ENCODE measurements at places on chromosomes 11 and 22. TPM values are rescaled to one million over a fixed set of nuclear protein-coding genes. Genes with fewer than 3 reads are reported as not detected.
A peak's percentile ranks its signal among the peaks of the same experiment; 100 is the strongest.

The CCDC87 gene
- 0.30 TPM for total RNA-seq

GRCh38 chr11:72696866-72697700 is 22.9 kb upstream of the PDE2A start:
- H3K27ac ChIP-seq, result no peak overlapping the region
- H3K4me1 ChIP-seq, result no peaks in the 10 kb centered on the region
- no peak for DNase-seq
- no peaks in the 10 kb centered on the region for H3K36me3 ChIP-seq
- no peaks in the 10 kb centered on the region for H3K27me3 ChIP-seq

The SYNGR1 gene
- 57.0 TPM for total RNA-seq

DNA sequence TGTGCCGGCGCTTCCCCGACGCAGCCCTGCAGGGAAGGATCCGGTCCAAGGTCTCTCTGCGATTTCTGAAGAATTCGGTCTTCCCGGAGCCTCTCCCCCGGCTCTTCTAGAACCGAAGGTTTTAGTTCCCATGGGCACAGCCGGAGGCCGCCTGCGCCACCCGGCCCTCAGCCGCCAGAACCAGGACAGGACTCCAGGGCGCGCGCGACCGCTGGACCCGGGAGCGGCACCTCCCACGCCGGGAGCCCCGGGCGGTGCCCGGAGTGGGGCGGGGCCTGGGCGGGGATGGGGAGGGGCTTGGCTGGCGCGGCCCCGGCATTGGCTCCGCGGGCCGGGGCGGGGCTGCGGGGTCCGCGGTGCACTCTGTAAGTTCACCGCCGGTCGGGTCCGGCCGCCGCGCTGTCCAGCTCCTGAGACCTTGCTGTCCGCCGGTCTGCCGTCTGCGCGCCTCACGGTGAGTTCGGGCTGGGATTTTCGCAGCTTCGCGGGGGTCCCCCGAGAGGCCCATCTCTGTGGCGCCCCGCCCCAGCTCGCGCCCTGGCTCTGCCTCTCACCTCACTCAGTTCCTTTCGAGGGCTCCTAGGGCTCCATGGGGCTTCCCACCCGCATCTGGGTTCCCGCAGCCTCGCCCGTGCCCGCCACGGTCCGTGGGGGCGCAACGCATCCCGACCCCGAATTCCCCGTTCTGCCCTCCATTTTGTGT is at the start of gene CDC42EP2:
CDC42EP2 (plus strand) TSS at position 366 of the 703 bp plus-strand sequence. CDS start 6,033 bp downstream, outside the sequence.
- H3K27ac ChIP-seq, result peak within 1 kb of the TSS; percentile 71
- peaks cover 13% of the 10 kb centered on the region for H3K4me1 ChIP-seq
- H3K4me3 ChIP-seq, result peak within 1 kb of the TSS; percentile 78
- DNase-seq, result peak; percentile 91

GRCh38 chr11:96144553-96144952 is 198.4 kb downstream of the MAML2 start:
- no peaks in the 10 kb centered on the region for H3K36me3 ChIP-seq
- H3K27me3 ChIP-seq, result no peaks in the 10 kb centered on the region
- DNase-seq, result no peak
- no peaks in the 10 kb centered on the region for H3K4me1 ChIP-seq
- H3K4me3 ChIP-seq, result no peak overlapping the region

The C11orf65 gene
- total RNA-seq, result 1.4 TPM

The OR2AG2 gene
- total RNA-seq, result not detected

- H3K27me3 ChIP-seq, result no peaks in the 10 kb centered on the region
- DNase-seq, result no peak
- no peak overlapping the region for H3K27ac ChIP-seq
- H3K4me1 ChIP-seq, result no peaks in the 10 kb centered on the region
- H3K4me3 ChIP-seq, result no peak overlapping the region
Measured at GRCh38 chr11:94199136-94200130, 70.8 kb downstream of the PANX1 start.

GRCh38 chr22:46580940-46581537 is 39.1 kb upstream of the GRAMD4 start:
- H3K27me3 ChIP-seq, result no peaks in the 10 kb centered on the region
- H3K4me3 ChIP-seq, result no peak overlapping the region
- peaks cover 28% of the 10 kb centered on the region for H3K4me1 ChIP-seq
- H3K36me3 ChIP-seq, result no peaks in the 10 kb centered on the region

- H3K27me3 ChIP-seq, result no peaks in the 10 kb centered on the region
- no peaks in the 10 kb centered on the region for H3K36me3 ChIP-seq
- no peaks in the 10 kb centered on the region for H3K4me1 ChIP-seq
- DNase-seq, result no peak
Measured at GRCh38 chr11:127531167-127531566, 530.6 kb upstream of the KIRREL3 start.

GRCh38 chr11:5364214-5364613 is 12.9 kb downstream of the OR51B6 start:
- DNase-seq, result no peak
- no peaks in the 10 kb centered on the region for H3K27me3 ChIP-seq
- no peak overlapping the region for H3K4me3 ChIP-seq
- no peaks in the 10 kb centered on the region for H3K4me1 ChIP-seq
- H3K27ac ChIP-seq, result no peak overlapping the region

GRCh38 chr11:123143476-123143875 is 51.6 kb downstream of the CLMP start:
- H3K27ac ChIP-seq, result no peak overlapping the region
- no peaks in the 10 kb centered on the region for H3K36me3 ChIP-seq
- no peak overlapping the region for H3K4me3 ChIP-seq
- no peak for DNase-seq

The APOBEC3H gene
- 1.7 TPM for total RNA-seq

DNA sequence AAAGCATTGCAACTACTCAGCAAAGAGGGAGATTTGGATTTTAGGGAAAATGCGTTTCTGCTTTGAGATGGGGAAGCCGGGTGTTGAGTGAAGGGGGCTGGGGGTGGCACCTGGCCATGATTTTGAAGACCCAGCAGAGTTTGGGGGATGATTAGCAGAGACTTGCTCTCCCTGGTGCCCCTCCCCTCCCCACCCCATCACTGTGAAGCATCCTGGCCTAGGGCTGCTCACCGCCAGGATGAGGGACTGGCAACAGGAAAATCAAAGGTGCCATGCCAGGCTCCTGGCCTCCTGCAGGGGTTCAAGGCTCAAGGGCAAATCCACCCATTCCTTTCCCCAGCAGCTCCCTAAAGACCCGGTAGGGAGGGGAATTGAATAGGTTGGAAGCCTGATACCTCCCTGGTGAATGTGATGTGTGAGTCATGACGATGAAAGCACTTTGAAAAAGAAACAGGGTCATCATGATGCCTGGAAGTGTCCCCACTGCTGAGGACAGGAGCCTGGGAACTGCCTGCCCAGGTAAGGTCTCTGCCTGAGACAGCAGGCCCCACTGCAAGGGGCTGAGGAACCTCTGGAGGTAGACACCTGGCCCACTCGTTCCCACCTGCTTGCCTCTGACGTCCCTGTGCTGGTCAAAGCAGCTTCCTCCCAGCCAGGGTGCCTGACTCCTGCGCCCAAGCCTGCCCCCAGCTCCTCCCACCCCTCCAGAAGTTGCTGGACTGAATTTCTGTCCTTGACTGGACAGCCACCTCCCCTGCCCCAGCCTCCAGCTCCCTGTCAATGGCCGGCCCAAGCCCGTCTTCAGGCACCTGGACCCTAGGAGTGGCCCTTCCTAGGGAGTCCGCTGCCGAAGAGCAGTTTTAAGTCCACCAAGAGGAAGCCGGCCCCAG is 1.7 kb downstream of the CHST1 start:
- no peak overlapping the region for H3K4me3 ChIP-seq
- DNase-seq, result no peak
- H3K27ac ChIP-seq, result no peak overlapping the region
- H3K27me3 ChIP-seq, result peaks cover 30% of the 10 kb centered on the region
- no peaks in the 10 kb centered on the region for H3K36me3 ChIP-seq

The DEUP1 gene
- 0.57 TPM for total RNA-seq

DNA sequence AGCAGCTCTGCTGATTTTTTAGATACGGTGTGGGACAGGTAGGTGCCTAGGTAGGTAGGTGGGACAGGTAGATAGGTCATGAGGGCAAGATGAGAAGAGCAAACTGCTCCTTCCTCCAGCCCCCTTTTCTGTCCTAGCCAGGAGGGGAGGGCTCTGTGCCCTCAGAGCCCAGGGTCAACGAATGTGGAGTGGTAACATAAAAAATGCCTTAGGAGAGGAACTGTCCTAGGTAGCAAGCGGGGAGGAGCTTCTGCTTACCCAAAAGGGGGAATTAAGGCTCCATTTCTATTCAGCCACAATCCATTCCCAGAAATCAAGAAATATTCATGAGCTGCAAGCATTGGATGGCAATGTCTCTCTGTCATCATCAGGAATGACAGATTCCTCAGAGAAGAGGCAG is 234.8 kb downstream of the GRIK4 start:
- no peaks in the 10 kb centered on the region for H3K36me3 ChIP-seq
- no peak overlapping the region for H3K27ac ChIP-seq
- H3K4me3 ChIP-seq, result no peak overlapping the region
- no peaks in the 10 kb centered on the region for H3K4me1 ChIP-seq

The NCR3LG1 gene
- 1.2 TPM for total RNA-seq

DNA sequence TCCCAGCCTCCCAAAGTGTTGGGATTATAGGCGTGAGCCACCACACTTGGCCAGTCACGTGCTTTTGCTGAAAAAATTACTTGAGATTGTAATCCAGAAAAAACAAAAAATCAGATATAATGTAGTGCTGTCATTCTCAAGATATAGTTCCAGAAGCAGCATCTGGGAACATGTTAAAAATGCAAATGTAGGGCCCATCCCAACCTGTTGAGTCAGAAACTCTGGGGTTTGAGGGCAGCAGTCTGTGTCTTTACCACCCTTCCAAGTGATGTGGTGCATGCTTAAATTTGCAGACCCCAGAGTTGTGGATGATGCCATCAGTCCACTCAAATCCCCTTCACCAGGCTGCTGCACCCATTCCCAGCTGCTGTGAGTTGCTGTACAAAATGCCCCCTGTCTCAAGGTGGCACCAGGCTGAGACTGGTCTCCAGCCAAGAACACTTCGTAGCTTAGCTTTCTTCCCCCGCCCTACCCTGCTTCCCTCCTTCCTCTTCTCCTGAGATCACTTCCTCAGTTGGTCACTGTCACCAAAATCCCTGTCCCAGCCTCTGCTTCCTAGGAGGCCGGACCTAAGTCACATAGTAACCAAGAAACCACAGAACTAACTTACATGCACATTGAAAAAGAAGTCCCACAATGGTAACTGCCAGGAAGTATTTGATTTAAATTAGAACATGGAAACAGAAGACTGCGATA is 18.2 kb upstream of the ARRB1 start:
- no peak overlapping the region for H3K27ac ChIP-seq
- H3K27me3 ChIP-seq, result no peaks in the 10 kb centered on the region
- no peaks in the 10 kb centered on the region for H3K4me1 ChIP-seq
- H3K4me3 ChIP-seq, result no peak overlapping the region
- H3K36me3 ChIP-seq, result no peaks in the 10 kb centered on the region

DNA sequence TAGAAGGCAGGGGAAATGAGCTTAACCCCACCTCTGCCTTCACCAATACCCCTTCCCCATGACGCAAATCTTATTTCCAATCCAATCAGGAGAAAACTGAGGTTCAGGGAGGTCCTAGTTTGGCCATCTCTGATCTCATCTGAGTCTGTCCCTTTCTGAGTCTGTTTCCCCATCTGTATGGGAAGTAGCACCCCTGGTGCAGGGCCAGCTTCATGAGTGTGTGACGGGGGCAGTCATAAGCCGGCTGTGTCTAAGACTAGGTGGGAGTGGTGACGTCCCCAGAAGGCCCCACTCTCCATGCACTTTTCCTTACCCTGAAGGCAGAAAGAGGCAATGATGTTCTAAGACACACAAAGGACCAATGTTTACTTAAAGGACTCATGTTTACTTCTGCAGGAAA is 72.3 kb downstream of the MN1 start:
- no peak overlapping the region for H3K4me3 ChIP-seq
- H3K36me3 ChIP-seq, result no peaks in the 10 kb centered on the region
- no peaks in the 10 kb centered on the region for H3K4me1 ChIP-seq

DNA sequence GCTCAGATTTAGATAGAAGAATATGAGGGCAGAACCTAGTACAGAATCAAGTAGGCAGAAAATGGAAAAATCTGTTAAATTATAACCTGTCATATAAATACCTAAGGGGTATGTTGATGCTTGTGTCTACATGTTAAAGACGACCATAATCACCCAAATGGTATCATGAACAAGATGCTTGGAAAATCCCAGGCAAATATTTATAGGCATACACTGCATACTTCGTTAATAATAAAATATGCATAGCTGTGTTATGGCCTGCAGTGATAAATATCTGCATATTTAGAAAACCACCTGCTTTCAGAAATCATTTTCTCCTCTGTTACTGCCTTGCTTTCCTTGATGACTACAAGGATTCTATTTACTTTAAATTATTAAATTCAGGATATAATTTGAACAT is 18.9 kb upstream of the DDX10 start:
- no peak overlapping the region for H3K27ac ChIP-seq
- no peaks in the 10 kb centered on the region for H3K27me3 ChIP-seq
- H3K36me3 ChIP-seq, result no peaks in the 10 kb centered on the region

GRCh38 chr11:14949437-14950147 is 22.6 kb downstream of the CALCA start:
- no peak overlapping the region for H3K4me3 ChIP-seq
- no peaks in the 10 kb centered on the region for H3K27me3 ChIP-seq
- H3K27ac ChIP-seq, result no peak overlapping the region
- DNase-seq, result no peak

- no peak overlapping the region for H3K4me3 ChIP-seq
- no peaks in the 10 kb centered on the region for H3K27me3 ChIP-seq
- DNase-seq, result no peak
- peak overlapping the region; percentile 57 for H3K27ac ChIP-seq
- peaks cover 1% of the 10 kb centered on the region for H3K4me1 ChIP-seq
Measured at GRCh38 chr22:36343070-36343719, 44.6 kb downstream of the MYH9 start.

DNA sequence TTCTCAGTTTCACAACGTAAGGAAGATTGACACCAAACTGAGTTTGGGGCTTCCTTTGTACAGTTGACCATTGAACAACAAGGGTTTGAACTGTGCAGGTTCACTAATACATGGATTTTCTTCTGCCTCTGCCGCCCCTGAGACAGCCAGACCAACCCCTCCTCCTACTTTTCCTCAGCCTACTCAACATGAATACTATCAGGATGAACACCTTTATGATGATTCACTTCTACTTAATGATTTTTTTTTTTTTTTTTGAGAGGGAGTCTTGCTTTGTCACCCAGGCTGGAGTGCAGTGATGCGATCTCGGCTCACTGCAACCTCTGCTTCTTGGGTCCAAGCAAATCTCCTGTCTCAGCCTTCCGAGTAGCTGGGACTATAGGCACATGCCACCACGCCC is 14.6 kb downstream of the RBM4 start:
- no peak for DNase-seq
- H3K27ac ChIP-seq, result no peak overlapping the region
- H3K4me3 ChIP-seq, result no peak overlapping the region
- H3K27me3 ChIP-seq, result no peaks in the 10 kb centered on the region
- no peaks in the 10 kb centered on the region for H3K36me3 ChIP-seq
- no peaks in the 10 kb centered on the region for H3K4me1 ChIP-seq

DNA sequence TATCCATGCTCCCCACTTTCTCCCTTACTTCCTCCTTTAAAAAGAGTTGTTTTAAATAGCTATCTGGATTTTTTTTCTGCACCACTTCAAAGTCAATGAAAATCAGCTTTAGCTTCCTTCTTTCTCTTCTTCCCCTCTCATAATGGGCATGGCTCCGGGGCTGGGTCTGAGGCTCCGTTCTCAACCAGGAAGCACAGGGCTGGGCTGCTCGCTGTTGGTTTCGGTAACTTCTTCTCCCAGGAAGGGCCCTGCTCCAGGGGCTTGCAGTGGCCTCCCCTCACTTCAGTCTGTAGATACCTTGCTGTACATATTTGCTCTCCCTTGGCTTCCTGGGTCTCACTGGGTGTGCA is 23.8 kb downstream of the MICAL2 start:
- no peak overlapping the region for H3K4me3 ChIP-seq
- no peaks in the 10 kb centered on the region for H3K36me3 ChIP-seq
- H3K27me3 ChIP-seq, result no peaks in the 10 kb centered on the region
- no peak for DNase-seq
- no peaks in the 10 kb centered on the region for H3K4me1 ChIP-seq

GRCh38 chr11:104999721-105000120 is 23.2 kb downstream of the CASP5 start:
- H3K4me3 ChIP-seq, result no peak overlapping the region
- no peaks in the 10 kb centered on the region for H3K27me3 ChIP-seq
- H3K4me1 ChIP-seq, result no peaks in the 10 kb centered on the region
- no peak for DNase-seq

The PLCB3 gene
- 49.9 TPM for total RNA-seq
